ENCODE measurements at places on chromosomes 3 and 15.
A peak's percentile ranks its signal among the peaks of the same experiment; 100 is the strongest.

DNA sequence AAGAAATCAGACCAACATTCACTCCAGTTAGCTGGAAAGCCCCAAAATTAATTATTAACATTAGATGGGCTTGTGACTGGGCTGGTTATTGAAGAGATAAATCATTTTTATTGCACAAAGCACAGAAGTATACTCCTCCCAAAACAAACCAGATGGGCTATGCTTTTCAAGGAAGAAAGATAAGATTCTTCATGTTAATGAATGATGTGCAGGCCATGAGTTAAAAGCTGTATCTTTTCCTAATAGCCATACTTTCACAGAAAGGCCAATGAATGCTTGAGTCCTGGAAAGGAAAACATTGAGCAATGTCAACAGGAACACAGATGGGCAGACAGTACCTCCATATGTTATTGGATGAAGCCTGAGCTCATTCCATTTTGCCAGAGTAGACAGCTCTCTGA lies 55.4 kb downstream of the OCA2 start:
- no peak for DNase-seq

- DNase-seq = no peak
These were observed 86.9 kb downstream of the C3orf80 start for GRCh38 chr3:160312014-160312624.

DNA sequence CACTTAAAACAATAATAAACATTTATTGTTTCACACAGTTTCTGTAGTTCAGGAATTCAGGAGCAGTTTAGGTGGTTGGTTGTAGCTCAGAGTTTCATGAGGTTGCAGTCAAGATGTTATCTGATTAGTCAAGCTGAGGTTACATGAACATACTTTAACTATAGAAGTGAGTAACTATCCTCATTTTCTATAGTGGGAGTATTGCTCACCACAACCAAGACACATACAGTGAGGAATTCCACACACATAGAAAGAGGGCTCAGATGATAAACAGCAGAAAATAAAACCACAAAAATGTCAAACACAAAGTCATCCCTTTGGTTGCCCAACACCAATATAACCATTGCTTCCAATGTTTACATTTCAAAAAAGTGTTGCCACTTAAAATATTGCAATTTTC lies 13.6 kb downstream of the SCN11A start:
- DNase-seq = peak; percentile 68

DNA sequence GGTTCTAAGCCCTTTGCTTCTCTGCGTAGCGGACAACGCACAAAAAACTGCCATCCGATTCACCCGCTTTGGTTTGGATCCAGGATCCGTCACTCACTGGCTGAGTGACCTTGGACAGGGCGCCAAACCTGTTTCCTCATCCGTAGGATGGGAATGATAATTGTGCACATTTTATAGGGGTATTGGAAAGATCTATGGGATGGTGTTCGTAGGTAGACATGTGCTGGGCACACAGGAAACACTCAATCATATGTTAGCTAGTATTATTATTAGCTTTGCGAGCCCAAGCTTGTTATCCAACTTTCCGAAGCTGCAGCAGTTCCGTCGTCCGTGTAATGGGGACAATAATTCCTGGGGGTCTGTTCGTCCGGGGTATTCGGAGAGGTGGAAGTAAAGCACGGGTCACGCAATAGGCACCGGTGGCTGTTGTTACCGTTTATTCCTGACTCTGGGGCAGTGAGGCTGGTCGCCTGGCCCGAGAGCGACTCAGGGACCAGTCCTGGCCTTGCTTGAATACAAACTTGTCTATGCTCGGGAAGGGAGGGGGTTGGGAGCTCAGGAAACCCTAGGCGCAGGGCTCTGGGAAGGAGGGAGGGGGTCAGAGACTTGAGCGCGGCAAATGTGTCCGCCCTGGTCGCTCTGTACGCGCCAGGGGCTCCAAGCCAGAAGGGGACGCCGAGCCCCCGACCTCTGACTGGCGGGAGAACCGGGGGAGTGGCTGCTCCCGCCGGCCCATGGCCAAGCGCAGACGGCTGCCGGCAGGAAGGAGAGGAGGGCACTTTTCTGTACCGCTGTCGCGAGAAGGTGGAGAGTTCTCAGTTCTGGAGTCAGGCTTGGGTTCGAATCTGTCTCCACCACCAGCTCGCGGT lies 1.3 kb downstream of the SPSB4 start:
- peak; percentile 9 for DNase-seq

- no peak for DNase-seq
These were observed 36.4 kb upstream of the DNAJC13 start for GRCh38 chr3:132380920-132381319.

GRCh38 chr3:133137042-133137996 lies 99.1 kb downstream of the TMEM108 start:
- DNase-seq = no peak

DNA sequence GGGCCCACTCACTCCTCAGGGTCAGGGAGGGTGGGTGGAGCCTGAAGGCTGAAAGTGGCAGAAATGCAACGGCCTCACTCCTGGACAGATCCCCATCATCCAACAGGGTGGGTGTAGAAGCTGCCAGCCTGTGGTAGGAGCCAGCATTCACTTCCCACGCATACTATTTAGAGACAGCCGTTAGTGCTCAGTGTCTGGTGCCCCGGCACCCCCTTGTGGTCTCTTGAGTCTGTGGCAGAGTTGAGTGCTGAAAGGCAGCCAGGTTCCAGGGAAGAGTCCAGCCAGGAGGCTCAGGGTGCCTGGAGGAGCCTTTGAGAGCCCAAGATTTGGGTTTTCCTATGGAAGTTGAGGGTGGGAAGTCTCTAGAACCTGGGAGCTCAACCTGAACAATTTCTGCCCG lies 2.1 kb upstream of the GNAT1 start:
- DNase-seq = peak; percentile 75

DNA sequence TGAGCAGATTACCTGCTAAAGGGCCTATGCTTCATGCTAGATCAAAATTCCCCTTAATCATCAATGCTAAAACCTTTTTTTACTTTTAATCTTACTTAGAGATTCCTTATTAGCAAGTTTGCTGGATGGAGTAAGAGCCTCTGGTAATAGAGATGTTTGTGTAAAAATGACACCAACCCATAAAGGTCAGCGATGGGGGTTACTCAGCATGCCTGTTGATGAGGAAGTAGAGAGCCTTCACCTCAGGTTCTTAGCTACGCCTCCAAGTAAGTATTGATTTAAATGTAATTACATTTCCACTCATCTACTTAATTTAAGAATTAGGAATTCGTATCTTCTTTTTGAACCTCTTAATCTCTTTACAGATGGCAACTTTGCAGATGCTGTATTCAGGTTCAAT lies 38.8 kb downstream of the DNAJC13 start:
- DNase-seq = no peak

GRCh38 chr3:33644582-33644981 lies 73.5 kb downstream of the CLASP2 start:
- no peak for DNase-seq

GRCh38 chr15:31387092-31387478 lies 60.5 kb downstream of the KLF13 start:
- DNase-seq = no peak

DNA sequence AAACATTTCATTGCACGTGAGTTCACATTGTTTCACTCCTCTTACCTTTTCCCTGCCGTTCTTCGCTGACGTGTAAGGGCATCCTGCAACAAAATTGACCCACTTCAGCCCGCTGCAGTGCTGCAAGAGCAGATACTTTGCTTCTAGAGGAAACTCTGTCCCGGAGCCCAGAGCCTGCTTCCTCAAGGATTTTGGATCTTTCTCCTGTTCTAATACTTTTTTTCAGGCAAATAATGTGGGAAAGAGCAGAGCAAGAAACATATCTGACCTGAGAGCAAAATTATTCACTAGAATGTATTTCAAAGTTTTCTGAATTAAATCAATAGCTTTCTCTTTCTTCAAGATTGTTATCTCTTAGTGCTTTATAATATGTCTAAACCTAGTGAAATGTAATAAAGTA lies 303.9 kb downstream of the AGBL1 start:
- DNase-seq = no peak

GRCh38 chr15:56369234-56369633 lies 4.0 kb downstream of the TEX9 start:
- DNase-seq = no peak
